ENCODE measurements at places on chromosomes 6 and 20. TPM values are rescaled to one million over a fixed set of nuclear protein-coding genes. Genes with fewer than 3 reads are reported as not detected.
A peak's percentile ranks its signal among the peaks of the same experiment; 100 is the strongest.

Gene IMPG1
- not detected for total RNA-seq

GRCh38 chr6:27772261-27773001, 139.8 kb downstream of the OR2B2 start:
- peak; percentile 94 for ATAC-seq

Gene PPP1R3G
- total RNA-seq = 2.0 TPM

- no peak for ATAC-seq
Measured at GRCh38 chr6:27234576-27234975, 12.9 kb upstream of the PRSS16 start.

Gene C6orf136
- total RNA-seq = 10.0 TPM

- no peak for ATAC-seq
Measured at GRCh38 chr6:112061605-112062004, 7.7 kb downstream of the CCN6 start.

Gene ABHD12
- 29.4 TPM for total RNA-seq

Gene HSPA1L
- 0.44 TPM for total RNA-seq

Gene HLA-DPA1
- 12.7 TPM for total RNA-seq

Gene NOX3
- not detected for total RNA-seq

- ATAC-seq = no peak
Measured at GRCh38 chr6:131182991-131183425, 47.7 kb downstream of the AKAP7 start.

Gene TMEM217
- 0.84 TPM for total RNA-seq

DNA sequence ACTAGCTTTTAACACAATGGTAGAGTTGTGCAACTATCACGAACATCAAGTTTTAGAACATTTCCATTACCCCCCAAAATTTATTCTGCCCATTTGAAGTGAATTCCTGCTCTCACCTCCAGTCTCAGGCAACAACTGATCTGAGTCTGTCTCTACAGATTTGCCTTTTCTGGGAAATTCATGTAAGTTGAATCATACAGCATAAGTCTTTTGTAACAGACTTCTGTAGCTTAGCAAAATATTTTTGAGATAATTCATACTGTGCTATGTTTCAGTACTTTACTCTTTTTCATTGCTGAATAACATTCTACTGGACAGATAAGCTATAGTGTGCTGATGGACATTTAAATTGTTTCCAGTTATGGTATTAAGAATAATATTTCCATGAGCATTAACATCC, 447.3 kb upstream of the GJE1 start:
- ATAC-seq = no peak
